ENCODE measurements at places on chromosomes 11 and 22. TPM values are rescaled to one million over a fixed set of nuclear protein-coding genes. Genes with fewer than 3 reads are reported as not detected.

Gene APOL3
- 8.9 TPM for total RNA-seq

Gene CCDC88B
- 3.6 TPM for total RNA-seq

Gene PRR33
- not detected for total RNA-seq

Gene LYVE1
- 48.4 TPM for total RNA-seq

Gene ENTHD1
- total RNA-seq, result 4.8 TPM

Gene RFPL1
- 1.4 TPM for total RNA-seq

Gene DDTL
- 3.6 TPM for total RNA-seq

Gene BEST1
- total RNA-seq, result 7.5 TPM

Gene MS4A13
- 2.2 TPM for total RNA-seq

Gene DDI1
- 0.72 TPM for total RNA-seq

Gene OR5B21
- total RNA-seq, result not detected

Gene OR6A2
- total RNA-seq, result 1.9 TPM

Gene CYB5R2
- 50.3 TPM for total RNA-seq

Gene SNX32
- total RNA-seq, result 1.9 TPM

Gene DBX1
- not detected for total RNA-seq

Data from umbilical cord (tissue), 2 donors.